Activated T-cell treated with anti-CD3 and anti-CD28 coated beads for 48 hours (primary cell): ENCODE measurements at places on chromosomes 4 and X.
A peak's percentile ranks its signal among the peaks of the same experiment; 100 is the strongest.

GRCh38 chr4:187065396-187065795, 341.7 kb upstream of the FAT1 start:
- DNase-seq = no peak

DNA sequence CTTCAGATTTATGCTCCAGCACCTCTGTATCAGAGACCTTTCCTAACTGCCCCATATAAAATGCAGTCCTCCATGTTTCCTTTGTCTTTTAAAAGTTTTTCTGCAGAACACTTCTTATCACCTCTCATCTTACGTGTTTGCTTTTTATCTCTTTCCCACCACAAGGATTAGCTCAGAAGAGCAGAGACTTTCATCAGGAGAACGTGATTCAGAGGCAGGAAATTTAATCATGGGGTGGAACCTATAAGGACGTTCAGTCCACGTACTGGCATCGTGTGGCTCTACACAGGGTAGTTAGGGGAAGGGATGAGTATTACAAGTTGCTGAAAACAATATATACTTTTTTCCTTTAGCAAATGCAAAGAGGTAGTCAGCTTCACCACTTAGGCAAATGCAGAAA, 98.7 kb downstream of the SORBS2 start:
- DNase-seq = no peak

- no peak for DNase-seq
These were observed 112.4 kb upstream of the SPRY1 start for GRCh38 chr4:123284168-123284567.

GRCh38 chrX:125210146-125210545, 109.5 kb upstream of the TEX13C start:
- DNase-seq = no peak

DNA sequence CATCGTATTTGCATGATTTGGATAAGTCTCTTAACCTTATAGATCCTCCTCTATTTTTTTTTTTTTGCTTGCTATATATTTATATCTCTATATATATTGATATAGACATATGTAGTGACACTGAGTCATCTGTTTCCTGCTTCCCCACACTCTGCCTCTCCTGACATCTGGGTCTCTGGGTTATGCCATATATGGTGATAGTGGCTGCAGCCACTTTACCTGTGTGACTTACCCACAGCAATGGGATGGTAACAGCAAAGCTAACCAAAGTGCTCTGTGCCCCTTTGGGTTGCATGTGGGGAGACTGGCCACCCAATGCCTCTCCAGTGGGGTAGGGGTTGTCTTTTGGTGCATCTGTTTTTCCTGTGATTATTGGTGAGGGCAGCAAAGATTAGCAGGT, 14.5 kb downstream of the CMC4 start:
- no peak for DNase-seq

DNA sequence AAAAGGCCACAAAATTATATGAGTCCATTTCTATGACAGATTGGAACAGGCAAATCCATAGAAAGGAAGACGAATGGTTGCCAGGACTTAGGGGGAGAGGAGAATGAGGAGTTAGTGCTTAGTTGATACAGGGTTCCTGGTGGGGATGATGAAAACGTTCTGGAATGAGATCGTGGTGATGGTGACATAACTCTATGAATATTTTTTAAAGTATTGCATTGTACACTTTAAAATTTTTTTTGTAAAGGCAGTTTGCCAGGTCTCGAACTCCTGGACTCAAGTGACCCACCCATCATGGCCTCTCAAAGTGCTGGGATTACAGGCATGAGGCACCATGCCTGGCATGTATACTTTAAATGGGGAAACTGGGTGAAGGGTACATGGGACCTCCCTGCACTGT, 9.9 kb upstream of the CCNQ start:
- DNase-seq = no peak

DNA sequence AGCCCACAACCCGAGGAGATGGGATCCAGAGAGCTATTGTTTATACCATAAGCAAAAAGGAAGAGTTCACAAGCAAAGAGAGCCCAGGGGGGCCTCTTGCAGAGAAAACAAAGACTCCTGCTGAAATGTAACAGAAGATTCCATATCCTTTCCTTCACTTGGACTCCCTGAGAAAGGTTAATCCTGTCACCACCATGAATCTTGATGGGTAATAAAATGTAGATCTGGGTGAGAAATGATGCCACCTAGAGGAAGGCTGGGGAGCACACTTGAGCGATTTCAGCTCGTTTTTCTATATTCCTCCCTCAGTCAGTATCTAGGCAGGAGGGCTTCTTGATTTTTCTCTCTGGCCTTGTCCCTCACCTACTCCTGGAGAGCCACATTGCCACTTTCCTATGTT, 10.2 kb upstream of the KCNE5 start:
- DNase-seq = no peak

DNA sequence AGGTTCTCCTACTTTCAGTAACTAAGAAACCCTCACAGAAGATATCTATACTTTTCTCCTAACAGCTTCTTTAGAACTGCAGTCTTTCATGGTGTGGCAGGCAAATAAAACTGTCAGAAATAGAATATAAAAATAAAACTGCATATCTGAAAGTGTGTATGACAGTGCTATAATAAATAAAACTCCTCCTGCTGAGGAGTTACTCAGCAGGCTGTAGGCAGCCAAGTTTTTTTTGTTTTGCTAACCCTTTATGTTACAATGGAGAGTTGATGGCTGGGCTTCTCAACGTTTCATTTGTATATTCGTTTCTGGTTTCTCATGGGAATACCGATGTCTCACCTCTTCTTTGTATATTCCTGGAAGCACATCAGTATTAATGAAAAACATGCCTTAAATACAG, 18.2 kb upstream of the UGT2B10 start:
- no peak for DNase-seq

DNA sequence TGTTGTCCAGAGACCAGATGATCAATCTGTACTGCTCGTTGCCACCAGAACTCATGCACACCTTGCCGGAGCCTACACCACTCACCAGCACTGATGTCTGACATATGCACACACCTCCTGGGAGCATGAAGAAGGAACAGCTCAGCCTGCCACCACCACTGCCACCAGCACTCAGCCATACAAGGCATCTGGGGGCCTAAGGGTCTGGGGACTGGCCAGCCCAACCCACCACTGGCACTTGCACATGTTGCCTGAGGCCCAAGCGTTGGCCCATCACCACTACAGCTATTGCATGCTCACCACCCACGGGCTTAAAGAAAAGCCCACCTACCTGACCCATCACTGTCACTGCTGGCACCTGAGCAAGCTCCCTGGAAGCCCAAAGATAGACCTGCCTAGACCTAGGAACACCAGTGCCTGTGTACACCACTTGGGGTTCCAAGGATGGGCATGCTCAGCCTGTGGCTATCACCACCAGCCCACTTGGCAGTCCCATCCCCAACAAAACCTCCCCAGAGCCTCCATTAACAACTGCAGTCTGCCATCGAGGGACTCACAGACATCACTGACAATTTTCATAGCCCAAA, 174.3 kb upstream of the GRID2 start:
- no peak for DNase-seq

DNA sequence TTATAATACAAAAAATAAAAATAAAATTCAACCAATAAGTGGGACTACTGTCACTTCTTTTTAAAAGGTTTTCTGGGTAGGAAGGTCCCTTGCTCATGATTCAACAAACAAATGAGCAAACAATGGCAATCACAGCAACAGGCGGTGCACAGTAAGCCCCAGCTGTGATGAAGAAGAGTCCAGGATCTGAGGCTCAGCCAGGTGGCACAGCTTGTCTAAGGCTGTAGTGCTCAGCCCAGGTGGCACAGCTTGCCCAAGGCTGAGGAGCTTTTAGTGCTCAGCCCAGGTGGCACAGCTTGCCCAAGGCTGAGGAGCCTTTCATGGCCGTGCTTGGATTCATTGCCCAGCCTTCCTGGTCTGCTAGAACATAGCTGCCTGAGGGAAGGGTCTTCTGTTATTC, 75.0 kb downstream of the ZFYVE28 start:
- DNase-seq = no peak

DNA sequence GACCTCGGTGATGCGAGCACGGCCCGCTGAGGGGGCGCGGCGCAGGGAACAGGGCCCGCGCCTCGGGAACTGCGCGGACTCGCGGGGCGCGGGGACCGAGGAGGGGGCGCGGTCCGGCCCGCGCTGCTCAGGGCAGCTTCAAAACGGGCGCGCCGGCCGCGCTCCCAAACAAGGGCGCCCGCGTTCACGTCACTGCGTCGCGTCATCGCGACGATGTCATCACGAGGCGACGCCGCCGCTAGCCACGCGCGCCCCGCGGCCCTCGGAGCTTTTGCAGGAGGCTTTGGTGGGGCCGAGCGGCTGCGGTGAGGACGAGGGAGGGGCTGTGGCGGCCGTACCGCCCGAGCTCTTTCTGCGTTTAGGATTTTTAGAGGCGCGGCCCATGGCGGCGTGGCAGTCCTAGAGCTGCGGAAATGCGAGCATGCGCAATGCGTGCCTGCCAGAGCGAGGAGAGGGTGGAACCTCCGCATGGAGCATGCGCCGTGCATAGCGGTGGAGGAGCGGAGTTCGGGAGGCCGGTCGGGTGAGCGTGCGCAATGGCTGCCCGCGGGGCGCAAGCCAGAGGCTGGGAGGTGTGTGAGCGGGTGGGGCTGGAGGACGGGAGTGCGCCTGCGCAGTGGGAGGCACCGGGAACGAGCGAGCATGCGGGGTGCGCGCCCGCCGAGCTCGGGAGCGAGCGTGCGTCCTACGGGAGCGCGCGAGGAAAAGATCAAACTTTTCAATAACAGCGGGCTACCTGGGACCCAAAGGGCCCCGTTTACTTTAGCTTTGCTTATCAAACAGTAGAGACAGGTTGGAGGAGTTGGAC, at the start of gene PPP2R3B:
Gene PPP2R3B (minus strand): TSS at position 140 of the 808 bp plus-strand sequence. CDS start 216 bp downstream, outside the sequence.
- peak; percentile 98 for DNase-seq

DNA sequence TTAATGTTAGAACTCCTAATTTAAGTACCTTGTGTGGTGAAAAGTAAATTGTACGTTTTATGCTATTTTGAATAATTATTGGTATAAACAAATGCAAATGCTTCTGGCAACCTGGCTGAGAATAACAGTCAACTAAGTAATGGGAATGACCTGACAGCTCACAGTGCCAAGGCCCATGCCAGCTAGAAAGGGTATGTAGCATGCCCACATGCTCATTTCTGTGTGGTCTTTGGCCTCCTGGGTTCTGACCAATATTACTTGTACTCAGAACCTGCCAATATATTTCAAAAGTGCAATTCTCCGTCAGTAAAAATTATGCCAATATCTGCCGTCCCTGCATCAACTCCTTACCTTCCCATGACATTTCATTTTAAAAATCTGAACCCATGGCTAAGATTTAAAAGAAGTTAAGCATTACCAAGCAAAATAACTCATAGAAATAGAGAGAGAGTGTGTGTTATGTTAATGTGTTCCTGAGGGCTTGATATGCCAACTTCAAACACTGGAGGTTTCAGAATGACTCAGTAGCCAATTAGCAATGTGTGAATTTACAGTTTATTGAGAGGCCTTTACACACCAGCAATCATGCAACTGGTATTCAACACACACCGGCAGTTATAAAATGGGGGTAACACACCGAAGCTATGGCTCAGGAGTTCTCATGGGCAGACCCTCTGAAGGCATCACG, 820.8 kb downstream of the FSTL5 start:
- DNase-seq = no peak

- DNase-seq = no peak
These were observed 942.7 kb upstream of the NDST4 start for GRCh38 chr4:116055857-116056827.

DNA sequence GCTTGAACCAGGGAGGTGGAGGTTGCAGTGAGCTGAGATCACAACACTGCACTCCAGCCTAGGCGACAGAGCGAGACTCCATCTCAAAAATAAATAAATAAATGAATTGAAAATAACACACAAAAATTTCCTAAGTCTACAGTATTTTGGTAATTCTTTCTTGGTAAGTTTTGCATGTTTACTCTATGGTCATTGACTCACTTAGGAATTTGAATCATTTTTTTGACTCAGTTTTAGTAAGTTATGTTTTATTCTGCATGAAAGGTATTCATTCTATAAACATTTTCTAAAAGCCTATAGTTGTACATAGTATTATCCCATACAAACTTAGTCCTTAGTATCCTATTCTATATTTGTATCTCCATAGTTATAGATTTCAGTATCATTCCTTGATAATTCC, 772.9 kb upstream of the SLIT2 start:
- no peak for DNase-seq

DNA sequence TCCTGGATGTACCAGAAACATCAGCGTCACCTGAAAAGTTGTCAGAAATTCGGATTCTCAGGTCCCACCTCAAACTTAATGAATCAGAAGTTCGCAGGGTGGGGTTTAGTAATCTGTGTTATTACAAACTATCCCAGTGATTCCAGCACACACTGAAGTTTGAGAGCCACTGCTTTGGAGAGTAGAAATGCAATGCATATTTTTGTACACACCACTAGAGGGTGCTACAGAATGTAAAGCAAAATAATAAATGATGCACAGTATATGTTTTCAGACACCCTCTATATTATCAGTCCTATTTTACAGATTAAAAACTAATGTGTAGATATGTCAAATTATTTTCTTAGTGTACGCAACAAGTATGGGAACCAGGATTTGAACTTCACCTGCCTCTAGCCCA, 2.4 kb upstream of the MORF4L2 start:
- DNase-seq = no peak

DNA sequence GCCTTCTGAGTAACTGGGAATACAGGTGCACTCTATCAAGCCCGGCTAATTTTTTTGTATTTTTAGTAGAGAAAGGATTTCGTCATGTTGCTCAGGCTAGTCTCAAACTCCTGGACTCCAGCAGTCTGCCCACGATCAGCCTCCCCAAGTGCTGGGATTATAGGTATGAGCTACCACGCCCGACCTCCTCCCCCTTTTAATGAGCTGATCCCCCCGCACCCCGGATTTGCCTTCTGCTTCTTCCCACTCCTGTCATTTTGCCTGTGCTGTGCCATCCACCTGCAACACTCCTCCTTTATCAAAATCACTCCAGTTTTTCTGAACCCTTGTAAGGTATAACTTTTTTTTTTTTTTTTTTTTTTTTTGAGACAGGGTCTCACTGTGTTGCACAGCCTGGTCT, 33.4 kb downstream of the SPINK2 start:
- DNase-seq = no peak

GRCh38 chrX:49972328-49972860, 50.0 kb downstream of the CLCN5 start:
- no peak for DNase-seq
